ENCODE measurements at places on chromosomes 11 and 22.

DNA sequence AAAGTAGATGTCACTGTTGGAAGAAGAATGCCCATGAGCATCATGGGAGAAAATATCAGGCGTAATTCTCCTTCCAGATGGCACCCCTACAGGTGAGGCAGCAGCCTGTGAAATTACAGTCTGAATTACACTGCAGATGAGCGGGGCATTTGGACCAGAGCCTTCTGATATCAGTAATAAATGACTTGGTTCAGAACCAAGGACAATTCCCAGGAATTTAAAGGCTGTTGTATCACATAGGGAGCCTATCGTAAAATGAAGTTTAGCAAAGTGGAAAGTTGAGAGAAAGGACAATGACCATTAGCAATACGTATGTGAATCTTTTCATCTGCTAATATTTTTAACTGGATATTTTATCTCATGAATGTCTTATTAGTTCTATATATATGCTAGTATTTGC lies 61.3 kb downstream of the PRMT3 start:
- DNase-seq, result no peak

GRCh38 chr11:66335531-66336233 lies 552 bp downstream of the RIN1 start:
- no peak for DNase-seq

- peak; percentile 98 for DNase-seq
Measured at GRCh38 chr11:71787098-71787823, 45.7 kb upstream of the DEFB108B start.

DNA sequence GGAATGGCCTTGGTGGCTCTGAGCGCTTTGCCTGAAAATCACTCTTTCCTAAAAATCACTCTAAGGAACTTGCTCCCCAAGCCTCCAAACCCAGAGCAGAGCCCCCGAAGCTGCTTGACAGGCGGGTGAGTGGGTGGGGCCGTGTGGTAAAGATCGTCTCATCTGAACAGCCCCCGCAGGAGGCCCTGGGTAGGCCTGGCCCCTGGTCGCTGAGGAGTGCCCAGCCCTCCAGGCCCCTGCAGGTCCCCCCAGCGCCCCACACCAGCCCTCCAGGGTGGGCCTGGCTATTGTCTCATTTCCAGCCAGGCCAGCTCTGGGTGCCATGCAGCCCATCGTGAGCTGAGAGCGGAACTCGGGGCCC lies 17.2 kb upstream of the PIM3 start:
- DNase-seq, result no peak

GRCh38 chr11:131486937-131487635 lies 116.7 kb downstream of the NTM start:
- DNase-seq, result no peak

DNA sequence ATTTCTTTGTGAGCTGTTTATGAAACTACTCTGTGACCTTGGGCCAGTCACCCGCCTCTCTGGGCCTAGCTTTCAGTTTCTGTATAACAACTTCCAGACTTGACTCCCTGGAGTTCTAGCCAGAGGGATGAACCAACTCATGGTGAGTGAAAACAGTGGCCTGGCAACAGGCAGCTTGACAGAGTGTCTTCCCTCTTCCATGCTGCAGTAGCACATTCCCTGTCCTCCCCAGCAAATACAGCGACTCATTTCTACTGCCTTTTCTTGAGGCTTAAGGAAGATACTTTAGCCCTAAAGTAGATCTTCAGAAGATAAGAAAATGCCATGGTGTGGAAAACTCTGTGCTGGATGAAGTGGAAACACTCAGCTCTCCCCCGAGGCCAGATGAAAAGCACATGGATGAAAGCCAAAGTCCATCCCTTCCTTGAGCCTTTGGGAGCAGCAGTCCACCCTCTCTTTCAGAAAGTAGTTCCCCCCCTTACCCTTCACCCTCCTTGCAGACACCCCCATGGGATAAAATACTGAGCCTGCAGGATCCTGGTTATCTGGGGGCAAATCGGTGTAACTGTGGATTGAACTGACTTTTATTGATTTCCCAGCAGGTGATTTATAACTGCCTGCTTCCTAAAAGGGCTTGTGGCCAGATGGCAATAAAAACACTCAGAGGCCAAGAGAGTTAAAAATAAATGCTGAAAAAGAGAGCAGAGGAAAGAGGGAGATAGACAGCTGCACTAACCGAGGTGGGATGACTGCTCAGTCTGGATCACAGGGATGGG lies 24.1 kb downstream of the IRAG1 start:
- DNase-seq, result no peak

GRCh38 chr11:17646451-17647145 lies 72.8 kb upstream of the MYOD1 start:
- DNase-seq, result no peak

DNA sequence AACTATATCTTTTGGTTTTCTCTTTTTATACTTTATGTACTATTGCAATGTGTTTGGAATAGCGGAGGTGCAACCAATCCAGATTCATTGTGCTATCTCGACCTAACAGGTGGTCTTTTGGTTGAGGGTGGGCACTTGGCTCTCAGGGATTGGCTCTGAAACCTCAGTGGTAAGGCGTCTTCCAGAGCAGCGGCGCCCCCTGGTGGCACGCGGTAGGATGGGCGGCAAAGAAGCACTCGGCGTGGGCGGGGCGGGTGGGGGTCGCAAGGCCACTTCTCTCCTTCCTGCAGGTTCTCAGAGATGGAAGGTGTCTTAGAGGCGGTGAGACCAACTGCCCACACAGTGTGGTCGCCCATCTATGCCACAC lies 19.2 kb upstream of the PLET1 start:
- peak; percentile 69 for DNase-seq

- no peak for DNase-seq
Measured at GRCh38 chr11:73389916-73390315, 13.7 kb downstream of the RELT start.

GRCh38 chr11:111408789-111409727 lies 30.0 kb upstream of the POU2AF1 start:
- no peak for DNase-seq

- no peak for DNase-seq
Measured at GRCh38 chr11:65496304-65497140, 2.3 kb upstream of the MALAT1 start.

DNA sequence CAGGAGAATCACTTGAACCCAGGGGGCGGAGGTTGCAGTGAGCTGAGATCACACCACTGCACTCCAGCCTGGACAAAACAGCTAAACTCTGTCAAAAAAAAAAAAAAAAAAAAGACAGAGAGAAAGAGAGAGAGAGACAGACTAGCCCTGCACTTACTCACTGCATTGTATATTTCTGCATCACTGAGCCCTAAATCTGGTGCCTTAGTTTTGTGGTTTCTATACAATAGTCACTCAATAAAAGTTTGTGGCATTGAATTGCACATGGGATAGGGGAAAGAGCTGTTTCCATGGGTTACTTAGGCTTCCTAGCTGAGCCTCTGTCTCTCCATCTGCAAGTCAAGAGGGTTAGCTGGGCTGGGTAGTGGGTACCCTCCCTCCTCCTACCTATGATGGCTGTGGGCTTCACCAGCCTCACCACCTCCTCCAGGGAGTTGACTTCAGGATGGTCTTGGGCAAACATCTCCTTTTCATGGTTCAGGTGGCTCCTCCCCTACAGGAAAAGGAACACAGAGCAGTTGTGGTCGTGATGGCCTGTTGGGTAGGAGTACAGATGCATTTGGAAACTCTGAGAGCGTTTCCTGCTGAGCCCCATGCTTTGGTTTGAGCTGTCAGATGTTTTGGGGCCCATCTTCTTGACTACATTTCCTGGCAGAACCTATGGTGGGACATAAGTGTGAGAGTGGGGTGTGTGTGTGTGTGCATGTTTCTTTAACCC lies 73.2 kb downstream of the CCDC81 start:
- no peak for DNase-seq

DNA sequence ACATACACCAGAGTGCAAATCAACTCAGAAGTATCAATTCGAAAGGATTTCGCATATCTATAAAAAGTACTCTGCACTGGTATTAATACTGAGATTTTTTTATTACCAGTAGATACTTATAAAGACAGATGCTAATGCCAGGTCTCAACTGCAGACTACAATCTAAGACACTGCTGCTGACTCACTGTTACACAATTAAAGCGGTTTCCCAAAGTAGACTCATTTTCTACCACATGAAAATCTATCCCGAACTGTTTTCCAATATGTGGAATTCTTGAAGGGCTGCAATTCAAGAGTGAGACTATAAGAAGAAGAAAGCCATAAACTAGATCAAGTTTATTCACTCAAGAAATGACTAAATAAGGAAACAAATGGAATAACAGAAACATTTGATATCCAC lies 57.2 kb upstream of the ARHGAP32 start:
- DNase-seq, result no peak

GRCh38 chr11:10606536-10607208 lies 38.2 kb upstream of the LYVE1 start:
- DNase-seq, result no peak

- no peak for DNase-seq
Measured at GRCh38 chr11:93532281-93532789, 10.9 kb downstream of the SMCO4 start.

- DNase-seq, result no peak
Measured at GRCh38 chr11:123585206-123585605, 69.2 kb downstream of the SCN3B start.

DNA sequence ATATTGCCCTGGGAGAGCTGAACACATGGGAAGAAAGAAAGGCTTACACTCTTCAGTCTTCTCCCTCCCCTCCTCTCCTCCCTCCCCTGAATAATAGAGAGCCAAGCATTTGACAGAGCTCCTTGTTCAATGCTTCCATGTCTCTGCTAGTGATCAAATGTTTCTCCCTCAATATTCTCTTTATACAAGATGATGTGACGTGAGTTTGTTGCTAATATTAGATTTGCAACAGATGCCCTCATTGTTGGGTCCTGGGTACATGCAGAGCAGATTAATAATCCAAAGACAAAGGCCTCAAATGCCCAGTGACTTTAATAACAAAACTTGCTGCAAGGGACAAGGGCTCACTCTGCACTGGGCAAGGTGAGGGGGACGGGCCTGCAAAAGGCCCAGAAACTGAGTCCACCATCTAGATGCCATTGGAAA lies 7.1 kb upstream of the ENDOD1 start:
- no peak for DNase-seq

DNA sequence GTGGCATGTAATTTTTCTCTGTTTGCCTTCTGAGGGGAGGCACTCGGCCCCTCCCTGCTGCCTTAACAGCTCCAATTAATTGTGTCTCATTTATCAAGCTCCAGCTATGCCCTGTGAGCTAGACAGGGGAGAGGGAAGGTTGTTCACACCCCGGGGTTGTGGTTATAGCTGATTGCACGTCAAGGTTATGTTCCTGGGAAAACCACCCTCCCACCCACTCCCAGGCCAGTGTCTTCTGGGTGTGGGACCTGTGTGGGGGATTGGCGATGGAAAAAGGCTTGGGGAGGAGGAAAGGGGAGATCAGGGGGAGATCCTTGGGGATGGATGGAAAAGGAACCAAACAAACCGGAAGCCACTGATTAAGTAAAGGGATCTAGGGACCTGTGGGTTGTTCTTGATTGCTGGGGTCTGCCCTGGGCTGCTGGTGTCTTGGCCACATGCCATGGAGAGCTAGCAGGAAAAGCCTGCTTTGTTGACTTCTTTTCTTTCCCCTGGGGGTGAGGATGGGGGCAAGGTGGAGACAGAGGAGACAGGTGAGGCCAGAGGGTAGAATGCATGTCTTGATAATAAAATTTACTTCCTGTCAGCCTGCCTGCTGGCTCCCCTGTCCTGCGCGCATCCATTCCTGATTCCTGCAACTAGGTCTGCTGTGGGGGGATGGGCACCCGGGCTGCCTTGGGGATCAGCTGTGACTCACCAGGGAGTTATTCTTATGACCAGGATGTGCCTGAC lies 13.5 kb upstream of the SORL1-AS1 start:
- DNase-seq, result peak; percentile 39

DNA sequence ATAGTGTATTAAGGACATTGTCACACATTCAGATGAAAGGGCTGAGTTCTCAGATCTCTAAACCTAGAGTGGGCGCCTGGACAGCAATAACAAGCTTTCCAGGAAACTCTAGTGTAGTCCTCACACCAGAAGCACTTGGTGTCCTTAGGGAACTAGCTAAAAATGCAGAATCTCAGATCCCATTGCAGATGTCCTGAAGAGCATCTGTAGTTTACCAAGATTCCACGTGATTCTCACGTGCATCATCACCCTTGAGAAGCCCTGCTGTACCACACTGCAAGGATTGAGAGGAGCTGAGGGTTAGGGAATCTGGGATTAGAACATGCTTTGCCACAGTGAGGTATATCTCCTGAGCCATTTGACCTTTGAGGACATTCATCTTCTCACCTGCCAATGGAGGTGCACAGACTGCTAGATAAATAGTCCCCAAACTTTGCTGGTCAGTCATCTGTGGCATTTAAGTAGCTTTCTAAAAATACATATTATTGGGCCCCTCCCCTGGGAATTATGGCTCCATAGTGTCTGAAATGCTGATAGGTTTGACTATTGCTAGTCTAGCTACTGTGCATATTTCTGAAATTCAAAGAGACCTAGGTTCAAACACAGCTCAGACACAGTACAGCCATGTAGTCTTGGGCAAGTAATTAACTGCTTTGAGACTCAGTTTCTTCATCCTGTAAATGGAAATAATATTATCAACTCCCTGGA lies 1068.9 kb downstream of the OPCML start:
- DNase-seq, result no peak

GRCh38 chr22:22185844-22186499 lies 58.6 kb upstream of the VPREB1 start:
- DNase-seq, result no peak

DNA sequence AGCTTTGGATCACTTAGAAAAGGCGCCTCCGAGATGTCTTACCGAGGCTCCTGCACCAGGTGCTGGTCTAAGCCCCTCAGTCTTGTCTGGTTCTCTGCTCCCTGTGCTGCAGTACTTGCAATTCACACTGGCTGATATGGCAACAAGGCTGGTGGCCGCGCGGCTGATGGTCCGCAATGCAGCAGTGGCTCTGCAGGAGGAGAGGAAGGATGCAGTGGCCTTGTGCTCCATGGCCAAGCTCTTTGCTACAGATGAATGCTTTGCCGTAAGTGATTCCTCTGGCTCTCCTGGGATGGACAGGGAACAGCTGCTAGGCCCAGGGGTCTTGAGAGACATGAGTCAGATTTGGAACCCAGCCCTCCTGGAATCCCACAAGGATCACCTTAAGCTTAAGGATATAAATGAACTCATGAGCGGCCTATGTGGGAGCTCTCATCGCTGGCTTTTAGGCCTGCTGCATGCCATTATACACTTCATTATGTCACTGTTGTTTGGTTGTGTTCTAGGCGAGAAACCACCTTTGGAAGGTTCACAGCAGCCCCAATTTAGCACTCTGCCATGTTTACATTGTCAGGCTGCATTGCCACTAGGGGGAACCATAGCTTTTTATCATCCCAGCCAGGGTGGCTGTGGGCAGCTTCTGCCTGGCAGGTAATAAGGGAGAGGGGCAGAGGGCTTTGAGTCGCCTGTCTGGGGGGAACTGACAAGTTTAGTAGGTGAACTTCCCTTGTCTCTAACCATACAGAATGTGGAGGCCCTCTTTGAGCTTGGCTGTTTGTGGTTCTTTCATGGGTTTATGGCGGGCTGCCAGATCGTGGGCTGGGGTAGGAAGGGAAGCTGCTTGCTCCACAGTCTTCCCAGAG lies 8.5 kb downstream of the ACAD8 start:
- no peak for DNase-seq
